ENCODE measurements at places on chromosomes 4 and X.

GRCh38 chr4:177235026-177235425 lies 74.6 kb upstream of the NEIL3 start:
- DNase-seq, result no peak

DNA sequence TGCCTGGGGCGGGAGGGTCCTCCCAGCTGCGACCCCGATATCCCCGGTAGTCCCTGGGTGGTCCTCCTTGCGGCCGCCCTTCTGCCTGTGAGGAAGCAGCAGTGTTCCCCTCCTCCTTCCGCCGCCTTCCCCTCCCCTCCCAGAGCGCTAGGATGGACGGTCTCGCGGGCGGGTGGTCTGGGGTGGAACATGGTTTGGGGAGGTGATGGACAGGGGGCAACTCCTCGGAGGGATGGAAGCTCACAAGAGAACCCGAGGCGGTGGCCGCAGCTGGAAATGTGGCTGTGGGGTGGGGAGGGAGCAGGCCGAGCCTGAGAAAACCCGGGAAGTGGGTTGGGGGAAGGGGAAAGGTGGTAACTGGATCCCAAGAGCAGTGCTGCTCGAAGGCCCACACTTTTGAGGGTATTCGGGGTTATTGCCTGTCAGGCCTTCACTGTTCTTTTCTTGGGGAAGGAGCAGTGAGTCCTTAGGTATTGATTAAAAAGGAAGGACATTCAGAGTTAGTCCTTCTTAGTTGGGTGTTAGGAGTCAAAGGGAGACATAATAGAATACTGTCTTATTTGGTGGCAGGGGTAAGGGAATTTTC lies 581 bp downstream of the UBE2K start:
- DNase-seq, result peak; percentile 40

DNA sequence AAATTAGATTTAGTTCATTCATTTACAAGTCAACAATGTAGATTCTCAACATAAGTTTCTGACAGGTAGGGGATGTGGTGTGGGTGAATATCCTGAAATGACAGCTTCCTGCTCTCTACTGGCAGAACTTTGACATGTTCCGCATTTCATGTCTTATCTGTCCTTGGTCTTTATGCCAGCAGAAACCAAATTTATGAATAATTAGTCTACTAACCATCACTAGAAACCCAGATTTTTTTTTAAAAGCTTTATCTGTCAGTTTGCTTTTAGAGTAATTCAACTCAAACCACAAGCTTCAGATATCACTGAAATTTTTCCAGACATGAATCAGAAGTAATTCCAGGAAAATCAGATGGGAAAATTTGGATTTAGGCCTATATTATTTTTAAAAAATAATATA lies 17.9 kb downstream of the COQ2 start:
- DNase-seq, result no peak

DNA sequence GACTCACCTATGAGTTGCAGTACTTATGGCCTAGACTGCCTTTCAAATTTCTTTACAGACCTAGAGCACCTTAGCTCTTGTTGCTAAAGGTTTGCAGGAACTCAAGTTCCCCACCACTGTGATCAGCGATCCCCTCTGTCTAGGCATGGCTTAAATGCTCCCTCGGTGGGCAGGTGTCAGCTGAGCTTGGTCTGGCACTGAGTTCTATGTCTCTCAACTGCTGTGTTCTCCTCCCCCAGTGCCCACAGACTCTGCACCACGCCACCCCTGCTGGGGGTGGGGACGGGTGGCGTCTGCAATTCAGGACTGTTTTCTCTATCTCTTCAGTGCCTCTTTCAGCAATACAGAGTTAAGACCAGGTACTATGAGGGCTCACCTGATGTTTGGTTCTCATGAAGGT lies 30.5 kb downstream of the TMEM271 start:
- DNase-seq, result no peak

DNA sequence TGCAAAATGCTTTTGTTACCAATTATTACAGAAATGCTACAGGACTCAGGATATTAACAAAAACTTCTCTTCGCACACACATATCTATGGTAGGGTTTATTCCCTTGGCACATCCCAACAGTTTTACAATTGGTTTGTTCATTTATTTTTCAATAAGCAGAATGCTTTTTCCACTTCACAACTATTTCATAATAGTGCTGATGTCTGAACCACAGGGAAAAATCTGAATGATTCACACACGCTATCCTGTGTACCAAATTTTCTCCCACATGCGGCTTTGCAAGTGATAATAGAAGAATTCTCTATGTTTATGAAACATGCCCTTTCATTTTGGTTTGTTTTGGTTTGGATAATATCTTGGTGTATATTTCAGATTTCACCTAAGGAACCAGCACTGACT lies 725.7 kb upstream of the TENM3 start:
- no peak for DNase-seq

DNA sequence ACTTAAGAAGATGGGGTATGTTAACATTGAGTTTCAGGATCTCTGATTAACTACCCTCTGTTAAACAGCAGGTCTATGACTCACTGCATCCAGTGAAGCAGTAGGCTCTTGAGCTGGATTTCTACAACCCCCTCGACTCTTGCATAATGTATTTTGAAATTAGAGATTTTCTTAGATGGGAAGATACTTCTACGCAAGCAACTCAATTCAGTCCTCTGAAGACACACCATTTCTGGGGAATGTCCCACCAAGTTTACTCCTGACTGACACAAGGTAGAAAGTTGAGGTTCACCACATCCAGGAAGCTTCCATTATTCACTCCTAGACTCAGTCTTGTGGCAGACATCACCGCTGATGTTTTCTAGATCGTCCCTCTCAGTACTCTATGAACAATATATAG lies 12.9 kb downstream of the PALLD start:
- DNase-seq, result no peak

DNA sequence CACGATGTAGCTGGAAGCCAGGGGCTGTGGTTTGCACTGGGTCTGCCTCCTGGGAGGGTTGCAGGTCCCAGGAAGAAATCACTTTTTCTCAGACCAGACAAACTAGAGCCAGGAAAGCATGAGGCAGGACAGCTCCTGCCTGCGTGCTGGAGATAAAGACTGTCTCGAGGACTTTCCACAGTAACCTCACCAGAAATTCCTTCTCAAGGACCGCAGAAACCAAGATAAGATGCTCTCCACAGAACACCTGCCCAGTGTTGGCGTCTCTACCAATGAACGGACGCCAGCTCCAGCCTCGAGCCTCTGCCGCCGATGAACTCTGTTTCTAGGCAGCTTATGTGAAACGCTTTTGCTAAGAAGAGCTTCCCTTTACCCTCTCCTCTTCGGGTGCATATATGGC lies 76.9 kb upstream of the AFAP1 start:
- no peak for DNase-seq

DNA sequence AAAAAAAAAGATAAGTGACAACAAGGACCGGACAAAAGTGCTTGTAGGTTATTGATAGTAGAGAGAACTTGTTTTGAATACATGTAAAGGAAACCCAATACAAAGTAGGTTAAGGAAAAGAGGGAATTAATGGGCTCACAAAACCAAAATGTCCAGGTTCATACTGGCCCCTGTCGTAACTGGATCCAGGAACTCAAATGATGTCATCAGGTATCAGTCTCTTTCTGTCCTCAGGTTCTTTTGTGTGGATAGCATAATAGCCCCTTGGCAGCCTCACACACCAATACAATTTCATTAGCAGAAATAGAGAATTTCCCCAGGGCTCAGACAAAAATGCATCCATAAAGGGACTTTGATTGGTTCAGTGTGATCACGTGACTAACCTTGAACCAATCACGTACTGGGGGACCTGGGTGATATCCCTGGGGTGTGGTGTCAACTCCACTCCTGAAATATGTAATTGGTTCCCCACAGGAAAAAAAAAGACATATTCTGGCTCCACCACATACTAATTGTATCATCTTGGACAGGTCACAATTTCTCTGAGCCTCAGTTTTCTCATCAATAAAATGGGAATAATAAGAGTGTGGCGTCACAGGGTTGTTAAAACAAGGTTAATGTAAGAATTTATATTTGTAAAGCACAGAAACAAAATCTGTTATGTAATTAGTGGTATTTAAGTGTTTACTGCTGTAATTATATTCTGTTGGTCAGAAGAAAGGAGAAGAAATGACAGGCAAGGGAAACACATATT lies 174.8 kb downstream of the PDGFRA start:
- no peak for DNase-seq

GRCh38 chr4:85358831-85359230 lies 116.1 kb upstream of the ARHGAP24 start:
- no peak for DNase-seq

DNA sequence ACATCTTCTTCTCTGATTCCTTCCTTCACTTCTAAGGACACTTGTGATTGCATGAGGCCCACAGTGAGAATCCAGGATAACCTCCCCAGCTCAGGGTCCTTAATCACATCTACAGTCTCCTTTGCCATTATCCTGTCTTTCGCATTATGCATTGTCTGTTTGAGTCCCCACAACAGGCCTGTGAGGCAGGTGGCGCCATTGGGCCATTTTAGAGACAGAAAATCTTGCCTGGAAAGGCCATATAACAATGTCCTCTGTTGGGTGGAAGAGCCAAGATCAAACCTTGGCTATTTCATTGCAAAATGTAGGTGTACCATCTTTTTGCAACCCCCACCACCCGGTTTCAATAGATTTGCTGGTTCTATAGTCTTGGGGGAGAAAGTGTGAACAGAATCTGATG lies 11.8 kb upstream of the DCUN1D4 start:
- DNase-seq, result peak; percentile 55

DNA sequence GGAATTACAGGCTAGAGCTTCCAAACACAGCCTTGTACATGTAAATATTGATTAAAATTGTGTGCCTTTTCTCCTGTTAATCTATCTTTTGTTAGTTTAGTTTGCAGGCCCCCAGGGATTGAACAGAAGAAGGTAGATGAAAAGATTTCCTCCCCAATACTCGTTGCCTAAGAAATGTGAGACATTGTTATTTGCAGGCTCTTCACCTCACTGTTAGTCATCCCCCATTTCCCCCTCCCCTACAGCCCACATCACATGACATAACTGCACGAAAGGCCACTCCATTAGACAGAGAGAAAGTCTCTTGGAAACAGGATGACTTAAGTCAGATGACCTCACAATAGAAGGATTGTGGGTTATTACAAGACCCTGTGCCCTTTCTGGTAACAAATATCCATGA lies 13.3 kb upstream of the MID1 start:
- no peak for DNase-seq

- DNase-seq, result no peak
Measured at GRCh38 chrX:118249146-118249545, 96.8 kb upstream of the WDR44 start.

DNA sequence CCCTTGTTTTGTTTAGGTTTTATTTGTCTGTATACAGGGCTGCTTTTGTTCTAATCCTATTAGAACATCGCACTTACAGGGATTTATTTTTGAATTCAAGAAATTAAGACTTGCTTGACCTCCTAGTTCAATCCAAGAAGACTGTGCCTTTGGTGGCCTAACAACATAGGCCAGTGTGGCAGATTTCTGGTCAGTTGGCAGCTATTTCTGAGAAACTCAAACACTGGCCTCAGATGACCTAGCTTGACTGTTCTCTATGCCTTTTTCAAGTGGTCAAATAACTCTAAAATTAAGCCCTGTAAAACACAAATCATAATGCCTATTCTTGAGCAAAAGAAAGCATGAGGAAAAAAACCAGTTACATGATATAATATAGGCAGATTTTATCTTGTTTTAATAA lies 89.3 kb upstream of the GPR34 start:
- no peak for DNase-seq

DNA sequence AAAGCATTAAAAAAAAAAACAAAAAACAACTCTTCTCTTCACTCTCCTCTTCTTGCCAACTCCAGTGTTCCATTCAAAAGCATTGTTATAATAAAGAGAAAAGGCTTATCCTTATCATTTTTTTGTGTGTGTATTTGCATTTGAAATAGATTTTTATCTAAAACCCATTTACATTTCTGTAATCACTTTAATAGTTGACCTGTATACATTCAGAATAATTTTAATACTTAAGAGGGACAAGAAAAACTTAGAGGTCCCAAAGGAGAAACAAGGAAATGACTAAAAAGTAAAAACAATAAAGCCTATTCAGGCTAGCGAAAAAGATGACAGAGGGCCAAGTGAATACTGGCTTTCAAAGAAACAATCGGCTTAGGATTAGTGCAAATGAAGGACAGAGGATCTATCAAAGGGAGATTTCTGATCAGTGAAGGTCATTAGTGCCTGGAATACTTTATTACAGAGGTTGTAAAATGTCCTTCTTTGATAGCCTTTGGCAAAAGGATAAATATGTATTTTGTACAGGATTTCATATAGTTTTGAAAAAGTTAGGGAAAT lies 808.3 kb downstream of the RPA4 start:
- DNase-seq, result no peak

DNA sequence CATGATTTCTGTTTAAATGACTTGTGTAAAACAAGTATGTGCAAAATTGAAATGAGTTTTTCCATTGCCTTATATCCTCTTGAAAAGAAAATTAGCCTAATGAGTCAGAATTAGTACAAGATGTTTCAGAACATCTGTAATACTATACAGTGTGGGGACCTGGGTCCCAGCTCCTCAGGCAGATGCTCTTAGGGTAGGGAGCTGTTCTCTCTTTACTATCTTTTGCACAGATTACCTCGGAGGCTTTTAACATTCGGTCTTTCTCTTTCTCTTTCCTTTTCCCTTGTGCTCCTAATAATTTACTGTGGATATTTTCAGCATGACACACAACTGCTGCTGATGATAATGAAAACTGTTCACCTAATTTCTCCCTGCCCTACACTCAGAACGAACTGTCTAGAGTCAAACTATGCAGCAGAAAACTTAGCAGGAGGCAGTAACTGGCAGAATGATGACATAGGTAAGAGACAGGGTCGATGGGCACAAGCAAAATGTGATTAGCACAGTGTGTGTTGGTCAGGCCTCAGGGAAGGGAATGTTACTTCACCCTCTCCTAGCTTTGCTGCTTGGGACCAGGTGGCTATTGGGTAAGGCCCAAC lies 455.3 kb downstream of the PDHA2 start:
- no peak for DNase-seq

DNA sequence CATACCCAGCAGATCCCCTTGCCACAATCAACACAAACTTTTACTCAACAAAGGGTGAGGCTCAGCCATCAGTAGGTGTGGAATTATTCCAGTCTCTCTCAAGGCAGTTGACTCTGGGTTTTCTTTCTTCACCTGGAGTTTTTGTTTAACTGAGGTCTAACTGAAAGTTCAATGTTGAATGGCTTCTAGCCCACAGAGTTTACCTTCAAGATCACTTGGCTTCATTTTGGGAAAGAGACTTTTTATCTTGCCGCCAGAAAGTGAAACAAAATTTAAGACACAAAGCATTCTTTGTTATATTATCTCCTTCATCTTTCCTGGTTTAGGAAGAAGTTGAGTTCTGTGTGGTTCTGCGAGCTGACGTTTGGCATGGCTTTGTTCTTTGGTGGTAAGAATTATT lies 83.8 kb upstream of the RASGEF1B start:
- DNase-seq, result no peak

DNA sequence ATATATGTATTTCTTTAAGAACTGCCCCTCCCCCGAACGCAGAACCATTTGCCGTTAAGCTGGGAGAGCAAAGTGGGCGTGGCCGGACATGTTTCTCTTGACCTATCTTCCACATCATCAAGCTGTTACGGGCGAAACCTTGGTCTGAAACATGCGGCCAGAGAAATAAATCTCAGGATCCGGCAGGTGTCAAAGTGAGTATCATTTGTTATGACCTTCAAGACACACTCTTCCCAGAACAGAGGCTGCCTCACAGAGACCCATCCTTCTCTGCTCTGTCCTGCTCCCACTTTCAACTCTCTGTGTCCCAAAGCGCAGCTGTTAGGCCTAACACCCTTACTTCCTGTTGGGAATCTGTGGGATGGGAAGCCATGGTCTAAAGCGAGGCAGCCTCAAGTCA lies at the start of gene MAGEB18:
TSS of gene MAGEB18 (plus strand) at position 70 of the 400 bp plus-strand sequence. CDS start 643 bp downstream, outside the sequence.
- peak; percentile 5 for DNase-seq

- DNase-seq, result no peak
Measured at GRCh38 chr4:79854856-79855502, 218.1 kb downstream of the ANTXR2 start.
